Heart right ventricle (tissue), 16 donors: ENCODE measurements at places on chromosomes 7 and 10. TPM values are rescaled to one million over a fixed set of nuclear protein-coding genes. Genes with fewer than 3 reads are reported as not detected.
A peak's percentile ranks its signal among the peaks of the same experiment; 100 is the strongest.

The PRR15 gene
- total RNA-seq: not detected

The SRRM3 gene
- 2.4 TPM for total RNA-seq

The HOGA1 gene
- total RNA-seq: 13.2 TPM

The CAMK2B gene
- 83.1 TPM for total RNA-seq

The CDHR1 gene
- total RNA-seq: 0.32 TPM

DNA sequence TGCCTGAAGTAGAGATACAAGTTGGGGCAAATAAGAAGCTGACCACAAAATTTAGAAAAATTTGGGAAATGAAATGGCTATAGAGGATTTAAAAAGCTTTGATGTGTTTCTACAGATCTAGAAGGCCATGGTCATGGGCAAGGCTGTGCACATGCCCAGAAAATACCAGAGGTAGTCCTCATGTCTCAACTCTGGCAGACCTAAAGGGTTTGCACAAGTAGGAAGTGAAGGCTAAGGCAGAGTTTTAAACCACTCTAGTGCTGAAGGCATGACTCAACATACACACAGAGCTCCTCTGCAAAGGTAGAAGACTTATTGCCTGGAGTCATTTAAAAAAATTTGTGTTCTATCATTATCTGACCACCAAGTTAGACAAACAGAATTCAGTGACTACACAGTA is 364.6 kb downstream of the CCSER2 start:
- H3K4me3 ChIP-seq: no peak overlapping the region
- no peaks in the 10 kb centered on the region for H3K4me1 ChIP-seq
- no peak overlapping the region for H3K27ac ChIP-seq
- H3K36me3 ChIP-seq: no peaks in the 10 kb centered on the region
- H3K27me3 ChIP-seq: no peaks in the 10 kb centered on the region

DNA sequence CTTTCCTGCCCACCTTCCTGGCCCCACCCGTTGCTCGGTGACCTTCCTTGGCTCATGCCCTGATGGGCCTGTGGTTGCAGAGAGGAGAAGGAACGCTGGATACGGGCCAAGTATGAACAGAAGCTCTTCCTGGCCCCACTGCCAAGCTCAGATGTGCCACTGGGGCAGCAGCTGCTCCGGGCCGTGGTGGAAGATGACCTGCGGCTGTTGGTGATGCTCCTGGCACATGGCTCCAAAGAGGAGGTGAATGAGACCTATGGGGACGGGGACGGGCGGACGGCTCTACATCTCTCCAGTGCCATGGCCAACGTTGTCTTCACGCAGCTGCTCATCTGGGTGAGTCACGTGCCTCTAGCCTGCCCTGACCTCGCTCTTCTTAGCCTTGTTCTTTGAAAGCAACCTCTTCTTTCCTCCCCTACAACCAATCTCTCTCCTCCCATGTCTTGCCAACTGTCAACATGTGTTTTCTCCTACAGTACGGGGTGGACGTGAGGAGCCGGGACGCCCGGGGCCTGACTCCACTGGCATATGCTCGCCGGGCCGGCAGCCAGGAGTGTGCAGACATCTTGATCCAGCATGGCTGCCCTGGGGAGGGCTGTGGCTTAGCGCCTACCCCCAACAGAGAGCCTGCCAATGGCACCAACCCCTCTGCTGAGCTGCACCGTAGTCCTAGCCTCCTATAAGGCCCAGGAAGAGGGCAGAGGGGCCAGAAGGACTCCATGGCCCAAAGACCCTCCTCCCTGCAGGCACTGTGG is 24.1 kb downstream of the GBX1 start:
- H3K4me3 ChIP-seq: no peak overlapping the region
- DNase-seq: no peak
- H3K4me1 ChIP-seq: peaks cover 15% of the 10 kb centered on the region
- H3K36me3 ChIP-seq: no peaks in the 10 kb centered on the region
- no peaks in the 10 kb centered on the region for H3K27me3 ChIP-seq
- no peak overlapping the region for H3K27ac ChIP-seq

DNA sequence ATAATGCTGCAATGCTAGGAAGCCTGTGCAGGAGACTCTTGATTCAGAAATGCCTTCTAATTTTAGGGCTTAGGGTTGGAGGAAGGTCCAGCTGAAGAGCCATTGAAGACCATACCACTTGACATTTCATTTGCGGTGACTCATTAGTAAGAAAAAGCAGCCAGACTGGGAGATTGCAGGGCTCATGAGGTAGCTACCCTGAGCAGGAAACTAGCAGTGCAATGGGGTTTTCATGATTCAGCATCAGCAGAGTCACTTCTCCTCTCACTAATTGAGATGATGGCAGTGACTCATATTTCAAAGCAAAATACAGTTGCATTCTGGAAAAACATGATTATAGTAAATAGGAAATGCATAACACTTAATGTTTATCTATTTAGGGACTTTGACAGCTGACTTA is 434.1 kb downstream of the DNAJB9 start:
- H3K4me1 ChIP-seq: no peaks in the 10 kb centered on the region
- H3K4me3 ChIP-seq: no peak overlapping the region
- H3K36me3 ChIP-seq: no peaks in the 10 kb centered on the region
- H3K27me3 ChIP-seq: no peaks in the 10 kb centered on the region
- no peak overlapping the region for H3K27ac ChIP-seq

DNA sequence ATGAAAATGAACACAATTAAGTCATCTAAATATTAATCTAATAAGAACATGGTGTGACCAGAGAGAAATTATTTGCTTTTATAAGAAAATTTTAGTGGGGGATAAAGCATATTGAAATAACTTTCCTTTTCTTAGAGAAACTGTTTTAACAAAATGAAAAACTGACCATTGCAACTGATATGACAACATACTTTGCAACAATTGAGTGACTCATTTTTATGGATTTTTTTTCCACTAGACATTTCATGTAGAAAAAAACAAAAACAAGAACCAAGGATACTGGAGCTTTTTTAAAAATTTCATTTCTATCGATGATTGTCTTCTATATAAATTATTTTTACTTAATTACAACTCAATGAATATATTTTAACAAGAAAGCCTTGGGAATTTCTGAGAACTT is 90.0 kb downstream of the C1GALT1 start:
- no peaks in the 10 kb centered on the region for H3K4me1 ChIP-seq
- DNase-seq: no peak
- no peak overlapping the region for H3K27ac ChIP-seq
- H3K36me3 ChIP-seq: no peaks in the 10 kb centered on the region
- no peak overlapping the region for H3K4me3 ChIP-seq

DNA sequence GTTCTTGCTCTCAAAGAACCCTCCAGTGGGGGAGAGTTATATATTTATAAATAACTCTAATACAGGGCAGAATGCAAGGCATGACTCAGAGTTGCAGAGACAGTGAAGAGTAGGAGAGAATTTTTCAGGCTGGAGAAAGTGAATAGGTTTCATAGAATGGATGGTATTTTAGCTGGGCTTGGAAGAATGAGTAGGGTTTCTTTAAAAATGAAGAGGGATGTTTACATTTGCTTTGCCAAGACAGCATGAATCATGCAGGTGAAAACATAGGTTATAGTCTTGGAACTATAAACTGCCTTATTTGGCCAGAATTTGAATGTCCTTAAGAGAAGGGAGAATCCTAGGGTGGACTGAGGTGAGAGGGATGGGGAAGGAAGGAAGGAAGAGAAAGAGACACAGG is 124.8 kb downstream of the CPED1 start:
- no peaks in the 10 kb centered on the region for H3K27me3 ChIP-seq
- H3K36me3 ChIP-seq: no peaks in the 10 kb centered on the region
- DNase-seq: no peak
- H3K4me3 ChIP-seq: no peak overlapping the region
- H3K27ac ChIP-seq: no peak overlapping the region
- no peaks in the 10 kb centered on the region for H3K4me1 ChIP-seq

- peaks cover 5% of the 10 kb centered on the region for H3K27me3 ChIP-seq
- peak overlapping the region; percentile 10 for H3K27ac ChIP-seq
- no peak overlapping the region for H3K4me3 ChIP-seq
Observed at GRCh38 chr7:2510909-2511768, 8.4 kb upstream of the LFNG start.

- peak within 1 kb of the TSS; percentile 6 for H3K4me3 ChIP-seq
- H3K4me1 ChIP-seq: no peaks in the 10 kb centered on the region
- H3K36me3 ChIP-seq: no peaks in the 10 kb centered on the region
- H3K27me3 ChIP-seq: peaks cover 9% of the 10 kb centered on the region
- DNase-seq: no peak
- H3K27ac ChIP-seq: peak within 1 kb of the TSS; percentile 59
Observed at GRCh38 chr10:5404208-5405041, at the start of gene TUBAL3. TSS of gene TUBAL3 (minus strand) at chr10:5404828. CDS start at chr10:5404792, 36 bp downstream.

DNA sequence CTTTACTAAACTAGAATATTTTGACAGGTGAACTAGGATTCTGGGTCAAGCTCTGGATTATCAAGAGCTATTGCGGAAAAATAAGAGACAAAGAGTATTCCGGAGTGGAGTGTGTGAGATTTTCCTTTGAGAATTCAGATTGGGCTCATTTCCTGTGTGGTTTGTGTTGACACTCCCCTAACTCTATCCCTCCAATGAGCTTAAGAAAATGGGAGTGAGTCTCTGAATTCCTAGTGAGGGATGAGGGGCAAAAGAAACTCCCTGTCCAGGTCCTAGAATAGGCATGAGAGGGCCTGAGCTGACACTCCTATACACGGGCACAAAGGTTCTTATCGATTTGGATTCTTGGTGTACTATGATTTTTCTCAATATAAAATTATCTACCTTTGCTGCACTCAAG is 10.2 kb downstream of the KLF14 start:
- no peaks in the 10 kb centered on the region for H3K4me1 ChIP-seq
- DNase-seq: no peak
- H3K36me3 ChIP-seq: no peaks in the 10 kb centered on the region
- H3K27ac ChIP-seq: no peak overlapping the region

GRCh38 chr10:55870186-55870585 is 490.9 kb downstream of the ZWINT start:
- no peak for DNase-seq
- H3K27ac ChIP-seq: no peak overlapping the region
- H3K27me3 ChIP-seq: no peaks in the 10 kb centered on the region
- H3K4me3 ChIP-seq: no peak overlapping the region
- no peaks in the 10 kb centered on the region for H3K36me3 ChIP-seq

DNA sequence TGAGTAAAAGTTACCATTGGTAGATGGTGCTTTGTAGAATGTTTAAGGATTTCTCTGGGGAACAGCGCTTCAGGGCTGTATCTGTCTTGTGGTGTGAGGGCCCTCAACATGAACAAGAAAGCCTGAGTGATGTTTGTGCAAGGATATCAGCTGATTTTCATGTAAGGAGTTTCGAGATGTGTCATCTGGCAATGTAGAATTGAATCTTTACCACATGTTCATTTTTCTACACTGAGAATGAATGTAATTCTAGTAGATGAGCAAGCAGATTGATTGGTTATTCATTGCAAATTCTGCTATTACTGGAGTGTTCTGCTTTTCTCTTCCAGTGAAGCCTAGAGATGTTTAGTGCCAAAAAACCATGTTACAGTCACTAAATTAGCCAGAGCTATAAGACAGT is 87.7 kb downstream of the ST7 start:
- H3K27ac ChIP-seq: no peak overlapping the region
- H3K27me3 ChIP-seq: no peaks in the 10 kb centered on the region
- H3K36me3 ChIP-seq: no peaks in the 10 kb centered on the region
- no peak overlapping the region for H3K4me3 ChIP-seq
- DNase-seq: no peak

- no peak overlapping the region for H3K4me3 ChIP-seq
- H3K36me3 ChIP-seq: no peaks in the 10 kb centered on the region
- peaks cover 11% of the 10 kb centered on the region for H3K4me1 ChIP-seq
- H3K27ac ChIP-seq: no peak overlapping the region
Observed at GRCh38 chr7:151408498-151408838, 1.4 kb downstream of the WDR86 start.

DNA sequence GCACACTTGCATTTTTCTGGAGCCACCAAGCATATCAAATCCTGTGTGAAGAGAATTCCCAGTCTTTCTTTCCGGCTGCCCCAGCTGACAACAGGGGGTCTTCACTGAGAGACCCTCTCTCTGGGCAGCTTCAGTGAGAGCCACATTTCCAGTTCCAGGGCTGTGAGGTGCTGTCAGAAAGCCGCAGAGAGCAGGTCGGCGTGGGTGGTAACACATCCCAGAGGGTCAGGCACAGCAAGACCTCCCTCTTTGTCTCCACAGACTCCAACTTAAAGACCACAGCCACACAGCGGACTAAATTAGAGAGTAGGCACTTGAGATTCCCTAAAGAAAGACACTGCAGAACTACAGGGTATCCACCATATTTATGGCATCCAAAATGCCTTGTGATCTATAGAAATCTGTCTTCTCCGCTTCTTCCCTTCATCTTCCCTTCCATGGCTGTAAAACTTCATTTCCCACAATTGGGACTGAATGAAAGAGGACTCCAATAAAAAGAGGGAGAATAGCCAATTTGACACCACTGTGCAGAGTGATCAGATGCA is 116.0 kb upstream of the C7orf33 start:
- no peak for DNase-seq
- no peak overlapping the region for H3K4me3 ChIP-seq
- H3K27me3 ChIP-seq: peaks cover 9% of the 10 kb centered on the region
- H3K4me1 ChIP-seq: no peaks in the 10 kb centered on the region
